ENCODE measurements at places on chromosomes 12 and 14. TPM values are rescaled to one million over a fixed set of nuclear protein-coding genes. Genes with fewer than 3 reads are reported as not detected.

The TSPAN8 gene
- 0.07 TPM for total RNA-seq

The KRT6C gene
- total RNA-seq, result 171 TPM

The POTEG gene
- total RNA-seq, result not detected

The PPM1H gene
- 5.0 TPM for total RNA-seq

The ASCL1 gene
- not detected for total RNA-seq

The PTCSC3 gene
- total RNA-seq, result not detected

The TAS2R30 gene
- 0.68 TPM for total RNA-seq

The NIN gene
- total RNA-seq, result 29.7 TPM

The MYRFL gene
- 0.34 TPM for total RNA-seq
